H9 (cell line): ENCODE measurements at places on chromosomes 7 and 10.

- DNase-seq = no peak
Observed at GRCh38 chr7:152709287-152710152, 33.6 kb upstream of the XRCC2 start.

DNA sequence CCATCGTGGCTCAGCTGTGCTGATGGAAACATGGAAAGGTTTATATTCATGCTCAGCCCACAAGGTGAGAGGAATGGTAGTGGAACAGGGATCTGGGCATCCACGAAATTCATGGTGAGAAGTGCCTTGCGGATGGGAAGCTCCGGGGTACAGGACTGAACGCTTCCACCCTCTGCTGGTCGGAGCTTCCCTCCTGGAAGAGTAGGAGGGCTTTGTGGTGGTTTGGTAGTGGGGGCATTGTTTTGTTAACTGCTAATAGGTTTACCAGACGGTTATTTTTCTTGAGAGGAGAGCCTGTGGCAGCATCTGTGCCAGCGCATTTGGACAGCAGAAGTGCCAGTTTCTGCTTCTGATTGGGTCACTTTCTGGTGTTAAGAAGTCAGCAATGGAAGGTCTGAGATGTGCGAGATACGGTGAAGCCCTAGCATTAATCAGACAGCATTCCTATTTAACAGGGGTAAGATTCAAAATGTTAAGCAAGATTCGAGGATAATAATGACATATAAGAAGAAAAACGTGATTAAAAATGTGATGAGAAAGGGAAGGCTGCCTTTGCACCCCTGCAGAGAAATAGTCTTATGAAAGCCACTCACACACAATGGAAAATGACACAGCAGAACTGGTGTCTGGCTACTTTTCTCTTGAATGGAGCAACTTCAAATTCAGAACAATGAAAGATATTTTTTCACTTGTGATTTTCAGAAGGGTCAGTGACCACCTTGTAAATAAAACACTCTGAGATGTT lies 17.7 kb downstream of the ABCA13 start:
- no peak for DNase-seq

DNA sequence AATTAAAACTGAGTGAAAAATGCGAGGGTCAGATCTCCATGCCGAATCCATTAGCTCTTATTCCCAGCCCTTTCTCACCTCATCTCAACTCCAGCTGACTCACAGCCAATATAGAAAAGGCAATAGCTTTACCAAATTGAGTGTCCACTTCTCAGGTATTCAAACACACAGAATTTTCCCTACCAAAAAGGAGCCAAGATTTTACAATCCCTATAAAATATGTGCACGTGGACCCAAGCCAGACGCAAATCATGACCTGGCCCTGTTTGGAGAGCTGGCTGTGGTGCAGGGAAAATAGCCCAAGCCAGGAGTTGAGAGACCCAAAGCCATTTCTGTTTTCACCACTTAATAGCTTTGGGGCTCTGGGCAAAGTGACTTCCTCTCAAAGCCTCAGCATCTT lies 379.7 kb upstream of the AUTS2 start:
- no peak for DNase-seq

- no peak for DNase-seq
Observed at GRCh38 chr7:16619979-16620408, 25.6 kb downstream of the ANKMY2 start.

DNA sequence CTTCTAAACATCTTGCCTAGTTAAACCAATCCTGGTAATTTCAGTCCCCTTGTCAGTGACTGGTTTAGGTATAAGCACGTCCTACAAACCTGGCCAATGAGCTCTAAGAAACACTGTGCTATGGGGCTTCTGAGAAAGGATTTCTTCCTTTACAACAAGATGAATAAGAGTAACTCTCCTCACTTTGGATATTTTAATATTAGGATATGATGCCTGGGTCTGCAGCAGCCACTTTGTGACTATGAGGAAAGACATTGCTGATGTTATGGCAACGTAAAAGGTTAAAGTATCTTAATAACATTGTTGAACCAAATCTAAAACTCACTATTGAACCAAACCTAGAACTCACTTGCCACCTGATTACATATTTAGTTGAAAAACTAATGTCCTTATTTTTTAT lies 26.5 kb upstream of the EPC1 start:
- DNase-seq = no peak

DNA sequence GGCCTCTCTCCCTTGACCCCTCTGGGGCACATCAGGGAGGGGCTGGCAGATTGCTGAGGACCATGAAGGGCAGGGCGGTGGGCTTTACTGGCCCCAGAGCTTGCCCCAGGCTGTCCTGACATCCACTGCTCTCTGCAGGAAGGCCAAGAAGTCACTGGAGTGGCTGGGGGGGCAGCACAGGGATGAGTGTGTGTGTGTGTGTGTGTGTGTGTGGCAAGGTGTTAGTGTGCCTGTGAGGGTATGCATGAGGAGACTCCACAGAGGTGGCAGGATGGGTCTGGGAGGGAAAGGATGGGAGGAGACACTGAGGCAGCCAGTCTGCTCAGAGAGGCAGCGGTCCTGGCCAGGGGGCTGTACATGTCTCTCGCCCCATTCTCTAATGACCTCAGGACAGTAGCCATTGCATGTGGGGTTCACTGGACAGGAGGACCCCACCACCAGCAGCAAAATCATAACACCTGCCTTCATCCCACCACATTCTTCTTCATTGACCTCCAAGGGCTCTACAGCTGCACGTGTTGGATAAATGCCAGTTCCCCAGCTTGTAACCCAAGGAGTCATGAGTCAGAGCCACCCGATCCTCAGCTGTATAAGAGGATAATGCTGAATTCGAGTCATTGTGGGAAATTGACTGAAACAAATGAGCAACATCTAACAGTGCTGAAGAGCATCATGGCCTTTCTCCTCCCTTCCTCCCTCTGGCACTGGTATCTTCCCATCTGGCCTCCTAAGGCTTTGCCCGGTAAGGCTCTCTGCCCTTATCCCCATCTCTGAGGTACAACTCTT lies 720.5 kb downstream of the GRID1 start:
- no peak for DNase-seq

GRCh38 chr7:17680943-17681351 lies 259.3 kb downstream of the SNX13 start:
- no peak for DNase-seq
